ENCODE measurements at places on chromosomes 6 and 20.

DNA sequence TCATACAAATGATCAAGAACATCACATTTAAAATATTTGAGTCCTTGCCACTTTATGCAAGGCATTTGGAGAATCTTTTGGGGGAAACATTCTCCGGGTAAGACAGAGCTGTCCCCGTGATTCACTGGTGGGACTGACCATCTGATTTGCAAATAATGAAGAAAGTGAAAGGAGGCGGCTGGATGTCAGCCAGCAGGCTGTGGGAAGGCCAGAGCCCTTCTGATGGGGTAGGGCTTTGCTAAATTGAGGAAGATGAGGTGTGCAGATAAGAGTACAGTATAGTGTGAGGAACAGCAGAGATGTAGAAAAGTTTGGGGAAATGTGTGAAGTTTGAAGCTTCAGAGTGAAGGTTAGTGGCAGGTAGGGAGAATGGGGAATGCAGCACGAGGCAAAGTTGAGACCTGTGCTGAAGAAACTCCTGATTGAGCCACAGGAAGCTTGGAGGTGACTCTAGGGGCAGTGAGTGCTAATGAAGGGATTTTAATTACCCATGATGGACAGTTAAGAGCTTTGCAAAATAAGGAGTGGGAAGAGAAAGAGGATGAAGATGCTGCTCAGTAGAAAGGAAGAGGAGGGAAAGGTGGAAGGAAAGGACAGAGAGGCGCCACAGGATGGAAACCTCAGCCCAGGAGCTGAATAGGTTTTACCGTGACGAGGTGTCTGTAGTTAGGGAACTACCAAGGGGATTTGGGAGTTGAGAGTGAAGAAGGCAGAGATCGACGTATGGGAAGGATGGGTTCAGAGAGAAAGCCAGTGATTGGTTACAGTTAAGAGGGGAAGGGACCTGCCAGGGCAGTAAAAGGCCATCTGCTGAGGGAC lies 68.7 kb downstream of the SNX9 start:
- no peak for DNase-seq

GRCh38 chr6:55088902-55089301 lies 85.4 kb upstream of the HCRTR2 start:
- no peak for DNase-seq

DNA sequence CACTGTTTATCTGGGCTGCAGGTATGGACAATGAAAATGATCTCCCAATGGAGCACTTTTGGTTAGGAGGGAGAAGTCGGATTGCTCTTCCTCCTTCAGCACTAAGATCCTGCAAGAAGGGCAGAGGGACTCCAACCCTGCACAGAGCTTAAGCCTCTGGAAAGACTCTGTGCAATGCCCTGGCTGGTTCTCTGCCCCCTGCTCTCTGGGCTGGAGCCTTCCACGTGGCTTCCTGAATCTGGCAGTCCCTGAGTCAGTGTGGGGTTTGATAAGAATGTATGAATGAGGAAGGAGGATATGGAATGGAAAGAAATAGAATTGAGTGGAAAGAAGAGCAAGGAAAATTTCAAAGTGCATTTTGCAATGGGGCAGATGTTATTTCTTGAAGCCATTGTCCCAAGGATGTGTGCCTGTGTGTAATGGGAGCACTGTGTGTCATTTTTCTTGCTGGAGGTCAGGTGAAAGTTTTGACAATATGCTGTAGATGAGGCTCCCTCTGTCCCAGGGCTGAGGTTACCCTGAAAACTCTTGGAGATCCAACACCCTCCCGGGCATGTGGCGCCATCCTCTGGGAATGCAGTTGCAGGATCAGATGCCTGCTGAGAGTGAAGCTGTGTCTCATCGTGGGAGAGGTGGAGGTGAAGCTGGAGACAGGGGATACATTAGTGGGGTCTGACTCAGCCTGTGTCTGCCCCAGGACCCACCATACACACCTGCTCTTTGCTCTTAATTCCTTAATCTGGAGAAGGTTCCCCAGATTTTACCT lies 16.3 kb upstream of the CST9L start:
- DNase-seq: no peak

DNA sequence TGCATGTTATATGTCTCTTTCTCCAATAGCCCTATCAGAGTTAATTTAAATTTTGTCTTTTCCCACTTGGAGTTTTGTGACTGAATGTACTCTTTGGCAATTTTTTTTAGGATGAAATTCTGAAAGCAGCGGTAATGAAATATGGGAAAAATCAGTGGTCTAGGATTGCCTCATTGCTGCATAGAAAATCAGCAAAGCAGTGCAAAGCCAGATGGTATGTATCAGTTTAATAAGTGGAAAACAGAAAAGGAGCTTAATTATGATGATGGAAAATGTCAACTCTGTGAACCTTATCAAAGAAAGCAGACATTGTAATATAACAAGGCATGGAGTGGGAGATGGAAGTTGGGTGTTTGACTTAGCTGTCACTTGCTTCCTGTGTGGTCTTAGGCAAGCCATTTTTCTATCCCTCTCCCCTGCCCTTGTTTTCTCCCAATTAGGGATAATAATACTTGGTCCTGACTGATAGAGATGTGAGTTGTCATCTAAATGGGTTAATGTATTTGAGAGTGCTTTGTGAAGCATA lies 2.7 kb downstream of the CDC5L start:
- DNase-seq: no peak

GRCh38 chr6:167827583-167828324 lies 1.0 kb downstream of the AFDN start:
- DNase-seq: peak; percentile 40

- DNase-seq: peak; percentile 96
Observed at GRCh38 chr20:59010995-59011873, 4.2 kb upstream of the CTSZ start.

DNA sequence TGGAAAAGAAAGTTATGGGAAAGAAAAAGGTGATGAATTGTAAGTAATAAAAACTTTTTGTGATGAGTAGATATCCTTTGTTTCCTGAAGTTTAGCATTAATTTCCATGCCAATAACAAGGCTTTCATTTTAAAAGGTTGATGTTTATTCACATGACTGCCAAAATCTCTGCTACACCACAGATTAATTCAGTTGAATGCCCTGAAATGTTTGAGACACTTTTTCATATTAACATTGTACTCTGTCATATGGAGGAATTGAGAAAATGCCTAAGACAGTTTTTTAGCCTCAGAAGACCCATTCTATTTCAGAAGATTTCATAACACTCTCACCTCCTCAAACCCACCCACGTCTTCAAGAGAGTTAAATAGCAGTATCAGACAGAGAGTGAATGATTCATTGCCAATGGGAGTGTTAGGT lies 115.5 kb downstream of the ADGRG6 start:
- no peak for DNase-seq

GRCh38 chr6:168159506-168159905 lies 80.5 kb upstream of the FRMD1 start:
- no peak for DNase-seq

GRCh38 chr6:69086689-69087088 lies 451.6 kb downstream of the ADGRB3 start:
- no peak for DNase-seq

DNA sequence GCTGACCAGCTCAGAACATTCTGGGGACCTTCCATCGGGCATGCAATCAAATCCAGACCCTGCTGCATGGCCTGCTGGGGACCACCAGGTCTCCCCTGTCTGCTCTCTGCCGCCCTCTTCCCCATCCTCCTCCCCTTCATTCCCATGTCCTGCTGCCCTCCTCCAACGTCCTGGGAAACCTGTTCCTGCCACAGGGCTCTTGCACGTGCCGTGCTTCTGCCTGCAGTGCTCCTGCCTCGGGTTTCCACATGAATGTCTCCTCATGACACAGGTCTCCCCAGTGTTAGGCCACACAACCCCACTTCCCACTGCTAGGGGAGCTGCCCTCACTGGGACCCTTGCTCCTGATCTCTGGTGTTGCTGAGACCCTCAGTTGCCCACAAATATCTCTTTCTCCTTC lies 37.2 kb downstream of the SULF2 start:
- DNase-seq: no peak

GRCh38 chr6:5606546-5606945 lies 345.2 kb downstream of the FARS2 start:
- DNase-seq: no peak

- peak; percentile 45 for DNase-seq
Observed at GRCh38 chr6:33967966-33968724, 164.3 kb upstream of the MLN start.

DNA sequence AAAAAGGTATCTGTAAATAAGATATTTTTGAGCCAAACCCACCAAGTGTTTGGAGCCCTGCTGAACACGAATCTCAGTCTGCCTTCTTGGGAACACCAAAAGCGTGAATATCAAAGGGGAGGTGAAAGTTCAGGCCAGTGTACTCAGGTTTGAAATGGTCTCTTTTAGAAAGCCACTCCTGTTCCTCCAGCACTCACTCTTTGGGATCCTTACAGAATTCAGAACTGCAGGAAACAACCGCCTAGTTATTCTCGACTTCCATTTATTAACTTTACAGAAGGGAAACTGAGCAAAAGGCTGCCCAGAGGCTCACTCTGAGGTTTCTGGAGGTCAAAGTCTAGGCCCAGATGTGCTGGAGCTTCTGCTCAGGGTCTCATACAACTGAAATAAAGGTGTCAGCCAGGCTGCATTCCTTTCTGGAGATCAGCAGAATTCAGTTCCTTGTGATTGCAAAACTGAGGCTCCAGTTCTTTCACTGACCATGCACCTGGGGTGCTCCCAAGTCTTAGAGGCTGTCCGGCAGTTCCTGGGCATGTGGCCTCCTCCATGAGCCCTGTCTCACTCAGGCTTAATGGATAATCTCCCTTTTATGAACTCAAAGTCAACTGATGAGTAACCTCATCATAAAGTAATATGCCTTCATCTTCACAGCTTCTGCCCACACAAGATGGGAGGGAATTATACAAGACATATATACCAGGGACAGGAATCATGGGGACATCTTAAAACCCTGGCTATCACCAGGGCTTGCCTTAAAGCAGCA lies 65.5 kb upstream of the TNFAIP3 start:
- no peak for DNase-seq

GRCh38 chr6:169785566-169785965 lies 34.1 kb downstream of the ERMARD start:
- no peak for DNase-seq

DNA sequence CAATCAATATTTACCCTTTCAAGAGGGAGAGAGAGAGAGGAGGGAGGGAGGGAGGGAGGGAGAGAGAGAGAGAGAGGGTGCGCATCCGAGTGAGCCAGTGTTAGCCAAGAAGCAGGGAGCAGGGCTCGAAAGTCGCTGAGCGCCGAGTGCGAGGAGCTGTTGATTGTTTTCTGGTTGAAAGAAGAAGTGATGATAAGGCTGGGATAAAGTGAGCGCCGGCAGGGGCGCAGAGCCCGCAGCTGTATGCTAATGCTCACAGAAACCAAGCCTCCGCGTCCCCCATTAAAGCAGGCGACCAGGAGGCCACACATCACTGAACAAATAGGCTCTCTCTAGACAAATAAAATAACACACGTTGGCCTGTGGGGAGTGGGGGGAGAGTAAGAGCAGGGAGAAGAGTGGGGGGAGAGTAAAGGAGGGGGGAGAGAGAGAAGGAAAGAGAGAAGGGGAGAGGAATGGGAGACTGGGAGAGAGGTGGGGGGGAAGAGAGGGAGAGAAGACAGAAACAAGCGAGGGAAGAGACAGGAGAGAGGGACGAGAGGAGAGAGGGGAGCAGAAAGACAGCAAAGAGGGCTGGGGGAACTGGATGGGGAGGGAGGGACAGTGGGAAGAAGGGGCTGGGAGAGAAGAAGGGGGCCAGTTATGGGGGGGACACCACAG lies 5.0 kb upstream of the INSM1 start:
- DNase-seq: no peak

GRCh38 chr6:34391786-34392496 lies 528 bp downstream of the NUDT3 start:
- DNase-seq: peak; percentile 41

GRCh38 chr20:4663044-4663443 lies 58.7 kb upstream of the PRND start:
- no peak for DNase-seq

DNA sequence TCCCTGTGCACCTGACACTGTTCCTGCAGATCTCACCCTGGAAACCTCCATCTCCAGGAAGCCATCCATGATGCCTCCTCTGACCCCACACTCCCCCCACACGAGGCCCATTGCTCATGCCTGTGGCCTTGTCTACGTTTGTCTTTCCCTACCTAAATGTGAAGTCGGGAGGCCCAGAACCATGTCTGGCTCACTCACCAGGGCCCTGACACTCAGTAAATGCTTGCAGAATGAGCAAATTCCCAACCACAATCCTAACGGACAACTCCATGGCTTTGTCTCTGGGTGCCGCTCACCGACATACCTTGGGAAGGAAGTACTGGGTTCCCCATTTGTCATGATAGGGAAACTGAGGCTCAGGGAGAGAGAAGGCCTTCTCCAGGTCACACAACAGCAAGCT lies 7.3 kb downstream of the PEDS1 start:
- DNase-seq: no peak

GRCh38 chr20:13821876-13822275 lies 37.0 kb downstream of the NDUFAF5 start:
- DNase-seq: peak; percentile 92

Measured in AG10803 (cell line).